ENCODE measurements at places on chromosomes 13 and 19.
A peak's percentile ranks its signal among the peaks of the same experiment; 100 is the strongest.

DNA sequence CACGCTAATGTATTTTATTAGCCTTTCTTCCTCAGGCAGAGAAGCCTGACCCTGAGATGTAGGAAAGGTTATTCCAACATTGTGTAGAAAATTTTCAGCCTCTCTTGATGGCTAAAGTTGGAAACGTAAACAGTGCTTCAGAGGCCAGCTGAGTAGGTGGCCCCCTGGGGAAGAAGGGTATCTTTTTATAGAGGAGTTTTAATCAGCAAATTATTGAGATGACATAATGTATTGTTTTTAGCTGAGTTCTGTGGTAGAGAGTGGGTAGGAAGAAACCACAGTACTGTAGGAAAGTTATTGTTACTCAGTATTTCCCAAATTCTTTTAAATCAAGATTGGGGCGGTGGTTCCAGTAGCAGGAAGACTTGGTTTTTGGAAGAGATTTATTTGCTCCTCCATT lies 268.8 kb downstream of the DLEU7 start:
- DNase-seq, result no peak

DNA sequence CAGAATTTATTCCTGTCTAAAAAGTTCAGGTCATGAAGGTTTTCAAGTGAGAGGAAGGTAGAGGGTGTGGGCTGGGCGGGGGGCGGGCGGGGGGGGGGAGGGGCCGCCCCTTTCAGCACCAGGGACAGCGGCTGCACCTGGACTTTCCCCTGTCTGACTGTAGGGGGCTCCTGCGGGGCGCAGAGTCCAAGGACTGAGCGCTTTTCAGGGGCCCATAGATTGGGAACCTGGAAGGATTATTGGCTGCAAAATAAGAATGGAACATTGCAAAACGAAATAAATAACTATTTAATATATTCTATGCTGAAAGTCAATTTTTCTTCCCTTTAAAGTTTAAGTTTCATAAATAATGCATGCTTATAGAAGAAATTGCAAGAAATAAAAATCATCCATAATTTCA lies 8.9 kb upstream of the CYP4F3 start:
- DNase-seq, result no peak

- peak; percentile 80 for DNase-seq
These were observed 2.8 kb downstream of the MAST1 start for GRCh38 chr19:12841094-12841493.

DNA sequence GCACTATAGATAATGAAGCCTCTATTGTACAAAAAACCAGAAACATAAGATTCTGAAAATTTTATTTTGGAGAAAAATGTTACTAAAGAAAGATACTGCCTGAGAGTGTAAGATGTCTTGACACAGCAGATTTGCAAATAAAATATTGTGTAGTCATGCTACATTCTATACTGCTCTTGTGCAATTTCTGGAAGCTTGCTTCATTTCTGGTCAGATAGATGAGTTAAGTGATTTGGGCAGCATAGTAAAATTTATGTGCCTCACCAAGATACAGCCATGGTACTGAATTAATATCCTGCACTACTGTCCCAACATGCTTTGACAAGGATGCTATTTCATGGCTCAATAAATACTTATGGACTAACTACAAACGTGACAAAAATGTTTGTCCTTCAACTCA lies 55.1 kb upstream of the STARD13 start:
- no peak for DNase-seq

DNA sequence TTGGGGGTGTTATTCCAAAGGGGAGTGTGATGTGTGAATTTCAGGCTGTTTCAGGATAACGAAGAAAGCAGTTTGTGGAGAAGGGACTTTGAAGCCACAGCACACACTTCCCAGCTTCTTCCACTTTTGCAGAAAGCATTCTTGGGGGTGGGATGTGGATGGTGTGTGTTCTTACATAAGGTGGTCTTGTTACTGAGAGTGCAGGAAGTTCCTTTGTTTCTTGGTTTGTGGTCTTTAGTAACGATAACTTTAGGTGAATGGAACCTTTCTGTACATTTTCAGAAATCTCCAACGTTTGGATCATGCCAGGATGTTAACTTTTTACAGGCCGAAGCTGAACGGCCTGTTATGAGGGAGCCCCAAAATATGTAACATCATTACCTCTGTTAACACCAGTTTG lies 251.8 kb downstream of the KCNRG start:
- DNase-seq, result no peak

GRCh38 chr19:53389978-53390377 lies 5.0 kb upstream of the ZNF765 start:
- DNase-seq, result no peak

GRCh38 chr19:45547965-45548609 lies 36.5 kb downstream of the OPA3 start:
- no peak for DNase-seq

GRCh38 chr13:33125821-33126570 lies 109.8 kb downstream of the KL start:
- no peak for DNase-seq

DNA sequence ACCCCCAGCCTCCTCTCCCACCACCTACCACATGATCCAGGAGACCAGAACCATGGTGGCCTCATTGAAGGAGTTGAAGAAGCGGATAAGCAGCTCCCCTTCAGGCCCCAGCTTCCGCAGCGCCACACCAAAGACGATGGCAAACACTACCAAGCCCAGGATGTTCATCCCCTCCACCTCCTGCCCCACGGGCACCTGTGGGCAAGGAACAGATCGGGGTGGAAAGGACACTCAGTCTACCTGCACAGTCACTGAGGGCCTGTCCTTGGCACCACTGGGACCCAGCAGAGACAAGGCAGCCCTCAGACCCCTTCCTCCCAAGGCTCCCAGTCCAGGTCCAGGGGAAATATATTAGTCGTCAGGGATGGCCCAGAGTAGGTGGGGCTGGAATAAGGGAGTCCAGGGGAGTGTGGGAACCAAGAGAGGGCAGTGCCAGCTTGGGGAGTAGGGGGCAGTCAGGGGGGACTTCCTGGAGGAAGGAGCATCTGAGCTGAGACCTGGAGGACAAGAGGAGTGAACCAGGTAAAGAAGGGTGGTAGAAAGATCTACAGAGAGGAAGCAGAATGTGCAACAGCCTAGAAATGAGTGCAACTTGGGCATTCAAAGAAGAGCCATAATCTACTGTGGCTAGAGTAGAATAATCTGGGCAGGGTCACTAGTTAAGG lies 5.9 kb downstream of the SLC1A5 start:
- no peak for DNase-seq

DNA sequence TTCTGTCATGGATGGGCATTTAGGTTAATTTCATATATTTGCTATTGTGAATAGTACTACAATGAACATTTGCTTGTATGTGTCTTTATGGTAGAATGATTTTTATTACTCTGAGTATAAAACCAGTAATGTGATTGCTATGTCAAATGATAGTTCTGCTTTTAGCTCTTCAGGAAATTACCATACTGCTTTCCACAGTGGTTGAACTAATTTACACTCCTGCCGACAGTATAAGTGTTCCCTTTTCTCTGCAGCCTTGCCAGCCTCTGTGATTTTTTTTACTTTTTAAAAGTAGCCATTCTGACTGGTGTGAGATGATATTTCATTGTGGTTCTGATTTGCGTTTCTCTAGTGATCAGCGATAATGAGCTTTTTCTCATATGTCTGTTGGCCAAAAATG lies 6.5 kb downstream of the SIGLEC7 start:
- no peak for DNase-seq

DNA sequence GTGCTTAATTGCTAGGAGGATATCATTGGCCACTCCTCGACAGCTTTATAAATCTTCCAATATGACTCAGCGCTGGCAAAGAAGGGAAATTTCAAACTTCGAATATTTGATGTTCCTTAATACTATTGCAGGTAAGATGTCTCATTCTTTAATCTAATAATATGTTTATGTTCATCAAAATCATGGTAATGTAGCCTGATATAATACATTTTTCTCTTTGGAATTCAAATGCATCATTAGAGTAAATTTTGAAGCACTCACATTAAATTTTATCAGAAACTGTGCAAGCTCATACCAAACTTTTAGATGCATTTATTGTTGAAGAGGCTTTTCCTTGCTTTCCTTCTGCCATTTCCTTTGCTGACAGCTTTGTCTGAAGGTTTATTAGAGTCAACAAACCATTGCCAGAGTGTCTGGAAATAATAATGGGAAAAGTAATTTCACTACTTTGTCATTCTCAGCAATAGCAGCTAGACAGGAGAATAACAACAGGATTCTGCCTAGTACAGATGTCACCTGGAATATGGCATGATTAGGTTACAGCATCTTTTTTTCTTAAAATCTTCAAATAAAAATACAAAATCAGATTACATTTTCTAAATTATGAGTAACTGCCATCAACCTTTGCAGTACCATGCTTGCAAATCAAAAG lies 78.6 kb upstream of the MAB21L1 start:
- no peak for DNase-seq

GRCh38 chr19:41928754-41929535 lies 696 bp upstream of the ERFL start:
- DNase-seq, result no peak

DNA sequence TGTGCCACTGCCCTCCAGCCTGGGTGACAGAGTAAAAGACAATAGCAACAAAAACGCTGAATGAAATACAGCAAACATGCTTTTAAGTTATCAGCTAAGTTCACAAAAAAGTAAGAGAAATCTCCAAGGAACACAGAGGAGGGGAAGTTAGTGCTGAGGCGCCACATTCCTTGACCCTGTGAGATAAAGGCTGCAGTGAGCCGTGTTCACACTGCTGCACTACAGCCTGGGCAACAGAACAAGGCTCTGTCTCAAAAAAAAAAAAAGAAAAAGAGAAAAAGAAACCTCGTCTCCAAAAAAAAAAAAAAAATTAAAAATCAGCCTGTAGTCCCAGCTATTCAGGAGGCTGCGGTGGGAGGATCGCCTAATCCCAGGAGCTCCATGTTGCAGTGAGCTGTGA lies 16.3 kb upstream of the DOCK6 start:
- DNase-seq, result no peak

DNA sequence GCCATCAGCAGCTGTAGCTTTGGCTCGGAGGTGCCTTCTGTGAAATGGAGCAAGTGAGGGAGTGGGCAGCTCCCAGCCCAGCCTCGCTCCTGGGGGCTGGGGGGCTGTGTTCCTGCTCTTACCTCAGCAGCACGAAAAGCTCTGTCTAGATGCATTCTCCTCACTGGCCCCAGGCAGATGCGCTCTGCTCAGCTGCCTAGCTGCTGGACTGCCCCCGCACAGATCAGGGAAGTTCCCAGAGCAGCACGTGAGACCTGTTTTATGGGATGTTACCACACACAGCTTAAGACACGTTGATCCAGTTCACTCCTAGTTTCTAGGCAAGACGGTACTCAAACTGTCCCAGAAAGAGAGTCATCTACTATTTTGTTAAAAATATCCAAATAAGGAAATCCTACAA lies 13.6 kb downstream of the LCP1 start:
- no peak for DNase-seq

- no peak for DNase-seq
These were observed 499 bp downstream of the LSM7 start for GRCh38 chr19:2327773-2328400.

DNA sequence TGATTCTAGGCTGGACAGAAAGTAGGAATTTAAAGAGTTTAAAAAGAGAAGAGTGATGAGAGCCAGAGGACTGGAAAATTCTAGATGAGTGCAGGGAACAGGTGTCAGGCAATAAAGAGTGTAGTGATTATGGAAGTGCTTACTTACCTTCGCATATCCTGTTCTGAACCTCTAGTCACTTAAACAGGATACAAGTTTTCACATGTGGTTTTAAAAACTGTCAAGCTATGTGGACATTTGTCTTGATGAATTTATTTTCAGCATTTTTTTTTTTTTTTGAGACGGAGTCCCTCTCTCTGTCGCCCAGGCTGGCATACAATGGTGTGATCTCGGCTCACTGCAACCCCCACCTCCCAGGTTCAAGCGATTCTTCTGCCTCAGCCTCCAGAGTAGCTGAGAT lies 34.3 kb upstream of the IL17D start:
- no peak for DNase-seq

- DNase-seq, result no peak
These were observed 1.1 kb upstream of the PSMC4 start for GRCh38 chr19:39969681-39970424.

DNA sequence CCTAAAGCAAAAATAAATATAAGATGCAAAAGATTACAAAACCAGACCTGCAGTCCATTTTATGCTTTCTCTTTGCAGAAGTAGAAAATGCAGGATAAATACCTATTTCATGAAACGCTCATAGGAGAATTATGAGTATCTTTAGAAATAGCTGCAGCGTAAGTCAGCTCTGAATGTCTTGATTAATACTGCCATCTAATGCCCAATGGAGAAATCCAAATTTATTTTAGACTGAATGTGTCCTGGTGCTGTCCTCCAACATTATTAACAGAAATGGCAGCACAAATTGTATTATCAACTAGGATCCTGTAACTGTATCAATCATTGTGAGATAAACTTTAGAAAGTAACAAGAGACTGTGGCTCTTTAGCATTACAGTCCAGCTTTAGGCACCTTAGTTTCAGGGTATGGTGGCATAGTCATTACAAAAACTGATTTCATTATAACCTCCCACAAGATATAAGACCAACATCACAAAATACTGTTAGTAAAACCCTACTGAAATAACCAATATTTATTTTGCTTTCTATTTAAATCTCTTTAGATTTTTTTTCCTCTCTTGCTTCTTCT lies 162.1 kb upstream of the MIR17HG start:
- DNase-seq, result no peak

GRCh38 chr13:43270130-43270830 lies 246.9 kb downstream of the DNAJC15 start:
- DNase-seq, result no peak

GRCh38 chr19:12606796-12607195 lies 3.8 kb downstream of the ZNF490 start:
- DNase-seq, result no peak

DNA sequence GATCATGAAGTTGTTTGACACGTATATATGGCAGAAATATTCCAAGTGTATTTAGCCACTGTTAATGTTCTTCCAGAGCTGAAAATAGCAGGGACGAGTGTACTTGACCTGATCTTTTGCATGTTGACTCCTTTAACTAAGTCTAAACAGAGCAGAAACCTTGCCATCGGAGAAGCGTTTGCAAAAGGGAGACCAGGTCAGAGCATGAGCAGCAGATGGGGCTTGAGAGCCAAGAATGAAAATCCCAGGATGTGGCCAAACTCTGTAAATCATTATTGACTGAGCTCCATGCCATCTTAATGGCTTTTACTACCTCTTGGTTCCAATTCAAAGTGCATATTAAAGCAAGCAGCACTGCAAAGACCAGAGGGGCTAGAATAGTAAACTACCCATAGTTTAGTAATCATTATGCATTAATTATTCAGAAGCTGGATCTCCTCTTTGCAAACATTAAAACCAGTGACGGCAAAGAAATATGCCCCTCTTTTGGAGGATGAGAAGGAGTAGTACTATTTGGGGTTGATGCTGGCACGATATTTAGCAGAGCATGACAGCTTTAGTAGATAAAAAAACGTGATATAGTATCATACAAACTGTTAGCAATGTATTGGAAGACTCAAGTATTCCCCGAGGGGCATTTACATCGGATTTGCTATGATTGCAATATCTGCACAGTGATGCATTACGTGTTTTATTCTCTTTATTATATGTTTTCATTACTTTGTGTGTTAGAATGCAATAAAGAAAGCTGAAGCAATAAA lies 55.7 kb downstream of the FAM216B start:
- peak; percentile 33 for DNase-seq

Measured in NCI-H524 treated with DMSO at 0.1 percent for 48 hours (cell line).